ENCODE measurements at places on chromosomes 13 and 19. TPM values are rescaled to one million over a fixed set of nuclear protein-coding genes. Genes with fewer than 3 reads are reported as not detected.

Gene MED16
- 41.2 TPM for total RNA-seq

Gene GGN
- total RNA-seq, result 0.86 TPM

Gene TEAD2
- 16.0 TPM for total RNA-seq

Gene POMP
- 69.0 TPM for total RNA-seq

Gene KDM4B
- total RNA-seq, result 36.9 TPM

Gene MRPL54
- 21.1 TPM for total RNA-seq

Gene ATP4A
- not detected for total RNA-seq

Gene TGFB1
- total RNA-seq, result 44.2 TPM

Gene OR7D2
- total RNA-seq, result not detected

Gene MYO1F
- 0.13 TPM for total RNA-seq

Gene PNMA8A
- 3.2 TPM for total RNA-seq

Gene TMC4
- 0.20 TPM for total RNA-seq

Gene RPL13A
- 1,440 TPM for total RNA-seq

Gene TUBA3C
- total RNA-seq, result not detected

Gene CBARP
- 7.7 TPM for total RNA-seq

Gene PROSER3
- total RNA-seq, result 6.3 TPM

Gene BST2
- total RNA-seq, result 63.1 TPM

Gene ZNF699
- total RNA-seq, result 9.6 TPM

Gene KANK3
- 0.26 TPM for total RNA-seq

Gene C1QTNF9B
- total RNA-seq, result not detected

Gene F2RL3
- total RNA-seq, result 0.07 TPM

Gene NPAS1
- 0.79 TPM for total RNA-seq

Gene C13orf46
- 0.78 TPM for total RNA-seq

Gene SLITRK5
- under 0.01 TPM for total RNA-seq

Gene PODNL1
- total RNA-seq, result 3.2 TPM

Gene ZNF563
- 5.0 TPM for total RNA-seq

Gene KLK6
- not detected for total RNA-seq

Gene HCN2
- total RNA-seq, result 2.4 TPM

Gene FARP1
- 21.5 TPM for total RNA-seq

Gene PALM3
- 0.46 TPM for total RNA-seq

Gene PTOV1
- total RNA-seq, result 83.5 TPM

Gene FAAP24
- total RNA-seq, result 1.1 TPM

Gene CLEC17A
- 0.13 TPM for total RNA-seq

Gene LRRC4B
- total RNA-seq, result 1.2 TPM

Gene ZNF225
- 5.6 TPM for total RNA-seq

Gene TPTE2
- total RNA-seq, result not detected

Gene ZNF525
- total RNA-seq, result 9.1 TPM

Gene WDR88
- total RNA-seq, result not detected

Gene C19orf38
- 0.65 TPM for total RNA-seq

Gene PKN1
- total RNA-seq, result 119 TPM

Gene SHC2
- total RNA-seq, result 2.4 TPM

All from smooth muscle cell of the pulmonary artery (primary cell).